SK-N-MC (cell line): ENCODE measurements at places on chromosomes 2 and 18.
A peak's percentile ranks its signal among the peaks of the same experiment; 100 is the strongest.

GRCh38 chr18:3411854-3412268, 38.1 kb upstream of the TGIF1 start:
- DNase-seq = no peak

- no peak for DNase-seq
Measured at GRCh38 chr2:61619561-61619960, 81.4 kb upstream of the XPO1 start.

DNA sequence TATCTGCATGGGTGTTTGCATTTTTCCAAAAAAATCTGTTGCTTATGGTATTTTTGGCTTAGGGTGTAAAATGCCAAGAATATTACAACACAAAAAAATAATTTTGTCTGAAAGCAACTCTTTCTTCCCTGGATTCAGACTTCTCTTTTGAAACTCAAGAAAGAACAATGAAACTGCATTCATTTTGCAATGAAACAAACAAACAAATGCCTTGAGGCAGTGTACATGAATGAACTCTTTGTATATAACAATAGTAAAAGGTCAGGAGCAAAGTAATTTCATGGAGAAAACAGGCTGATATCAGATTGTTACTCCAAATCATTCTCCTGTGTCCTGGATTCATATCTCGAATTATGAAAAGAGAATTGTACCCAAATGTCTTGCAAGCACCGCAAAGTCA, 301.6 kb upstream of the CDH20 start:
- DNase-seq = no peak

DNA sequence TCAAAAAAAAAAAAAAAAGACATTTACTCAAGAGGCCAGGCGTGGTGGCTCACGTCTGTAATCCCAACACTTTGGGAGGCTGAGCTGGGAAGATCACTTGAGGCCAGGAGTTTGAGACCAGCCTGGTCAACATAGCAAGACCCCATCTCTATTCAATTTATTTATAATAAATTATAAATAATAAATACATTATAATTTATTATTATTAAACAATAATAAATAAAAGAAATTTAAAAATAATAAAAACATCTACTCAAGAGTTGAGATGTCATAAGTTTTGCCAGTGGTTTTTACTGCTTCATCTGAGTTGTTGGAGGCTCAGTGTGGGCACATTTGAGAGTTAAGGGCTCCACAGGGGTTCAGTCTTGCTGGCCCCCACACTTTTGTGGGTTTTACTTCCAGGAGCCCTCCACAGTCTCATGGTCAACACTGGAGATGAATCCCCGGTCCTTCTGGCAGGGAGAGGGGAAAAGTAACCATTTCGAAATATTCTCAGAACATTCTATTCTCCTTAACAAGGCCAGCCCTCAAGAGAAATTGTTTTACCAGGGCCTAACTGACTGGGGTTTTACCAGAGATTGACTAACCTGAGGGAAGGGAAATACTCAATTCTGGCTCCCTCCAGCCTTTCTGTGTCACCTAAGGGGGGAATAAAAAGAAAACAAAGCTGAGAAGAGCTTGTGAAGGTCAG, 51.6 kb upstream of the NCOA1 start:
- DNase-seq = no peak

DNA sequence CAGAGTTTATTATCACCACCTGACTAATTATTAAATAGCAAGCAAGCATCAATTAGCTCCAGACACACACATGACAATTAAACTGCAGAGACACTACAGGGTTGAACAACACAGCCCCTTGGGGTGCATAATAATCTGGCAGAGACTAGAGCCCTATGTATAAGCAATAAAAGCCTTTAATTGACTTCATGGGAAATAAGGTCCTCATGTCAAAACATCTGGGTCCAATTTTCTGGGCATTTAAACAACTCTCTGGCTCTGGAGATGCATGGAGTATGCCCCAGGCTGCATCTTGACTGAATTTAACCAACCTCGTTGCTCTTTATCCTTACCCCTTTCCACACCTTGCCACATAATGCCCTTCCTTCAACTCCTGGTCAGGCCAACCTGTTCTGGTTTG, 270.7 kb upstream of the THUMPD2 start:
- peak; percentile 14 for DNase-seq

- DNase-seq = no peak
Measured at GRCh38 chr2:157158111-157158510, 99.4 kb upstream of the GALNT5 start.
